ENCODE measurements at places on chromosomes 1 and 21. TPM values are rescaled to one million over a fixed set of nuclear protein-coding genes. Genes with fewer than 3 reads are reported as not detected.

- no peak for DNase-seq
These were observed 99.0 kb downstream of the SLC45A1 start for GRCh38 chr1:8416881-8417280.

- DNase-seq: no peak
These were observed 16.2 kb upstream of the DISC1 start for GRCh38 chr1:231610388-231610787.

DNA sequence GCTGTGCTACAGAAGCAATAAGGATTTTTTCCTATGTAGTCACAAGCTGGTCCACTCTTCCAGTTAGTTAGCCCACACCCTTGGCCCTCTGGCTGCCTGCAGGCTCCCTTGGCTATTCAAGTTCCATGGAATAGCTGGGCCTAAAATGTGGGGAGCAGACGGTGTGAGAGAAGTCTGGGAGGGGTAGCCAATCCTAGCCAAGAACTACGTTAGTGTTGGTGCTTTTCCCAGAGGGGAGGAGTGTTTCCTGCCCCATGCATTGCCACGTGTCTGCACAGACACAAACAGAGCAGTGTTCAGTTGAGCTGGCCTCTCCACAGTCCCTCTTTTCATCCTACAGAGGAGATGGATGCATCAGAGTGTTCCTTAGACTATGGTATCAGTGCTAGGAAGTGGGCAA lies 59.0 kb upstream of the IPO9 start:
- DNase-seq: no peak

- no peak for DNase-seq
These were observed 9.5 kb downstream of the DPT start for GRCh38 chr1:168719306-168720111.

GRCh38 chr21:17442165-17442564 lies 70.7 kb upstream of the CXADR start:
- no peak for DNase-seq

DNA sequence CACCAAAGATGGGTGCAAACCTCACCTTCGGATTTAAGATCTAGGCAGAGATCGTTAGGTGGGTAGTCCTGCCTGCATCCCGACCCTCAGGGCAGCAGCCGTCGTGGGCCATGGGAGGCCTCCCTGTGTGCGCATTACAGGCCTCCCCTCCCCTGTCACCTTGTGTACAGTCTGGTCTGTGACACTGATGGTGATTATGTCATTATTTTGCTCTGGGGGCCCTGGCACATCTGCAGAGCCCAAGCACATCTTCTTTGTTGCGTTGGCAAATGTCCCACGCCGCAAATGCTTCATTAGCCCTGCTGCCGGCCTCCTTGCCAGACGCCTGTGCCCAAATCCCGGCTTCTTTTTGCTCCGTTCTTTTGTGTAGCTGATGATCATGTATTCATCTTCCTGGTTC lies 31.7 kb downstream of the PROX1 start:
- DNase-seq: no peak

DNA sequence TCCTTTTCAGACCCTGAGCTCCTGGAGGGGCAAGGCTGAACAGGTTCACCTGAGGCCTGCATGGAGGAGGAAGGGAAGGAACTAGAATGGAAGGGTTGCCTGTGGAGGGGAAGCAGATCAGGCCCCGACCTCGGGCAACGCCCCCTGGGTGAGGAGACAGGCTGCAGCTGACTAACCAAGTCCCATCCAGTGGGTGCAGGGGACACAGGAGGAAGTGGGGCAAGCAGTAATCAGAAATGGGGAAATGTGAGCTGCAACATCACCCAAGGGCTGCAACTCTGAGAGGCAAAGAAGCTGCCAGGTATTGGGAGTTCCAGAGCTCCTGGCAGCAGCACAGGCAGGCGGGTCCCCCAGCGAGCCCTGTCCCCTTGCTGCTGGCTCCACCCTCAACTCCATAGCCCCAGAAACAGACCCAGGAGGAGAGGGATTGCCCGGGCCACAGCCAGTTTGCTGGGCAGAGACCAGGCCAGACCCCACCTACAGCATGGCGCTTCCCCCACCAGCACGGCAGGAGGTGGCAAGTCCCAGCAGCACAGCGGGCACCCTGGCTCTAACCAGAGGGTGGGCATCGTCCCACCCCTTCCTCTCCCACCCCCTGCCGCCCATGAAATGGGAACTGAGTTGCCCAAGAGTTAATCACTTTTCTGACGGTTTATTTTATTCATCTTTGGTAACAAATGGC lies 38.5 kb downstream of the MRPL37 start:
- DNase-seq: no peak

DNA sequence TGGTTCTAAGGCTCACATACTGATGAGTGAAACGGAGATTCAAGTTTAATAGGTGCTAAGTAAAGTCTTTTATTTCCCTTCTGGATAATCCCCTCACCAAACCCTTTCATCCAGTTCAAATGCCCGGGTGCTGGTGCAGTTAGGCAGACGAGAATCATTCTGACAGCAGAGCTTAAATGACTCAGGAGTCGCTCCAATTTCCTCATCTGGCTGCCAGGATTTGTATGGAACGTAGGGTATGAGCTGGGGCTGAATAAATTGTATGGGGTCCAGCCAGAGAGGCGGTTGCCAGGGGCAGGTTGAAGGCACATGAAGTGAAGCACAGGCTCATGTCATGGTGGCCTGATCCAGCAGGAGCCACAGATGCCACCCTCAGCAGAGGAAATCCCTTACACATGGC lies 76.0 kb downstream of the PAPPA2 start:
- DNase-seq: no peak

DNA sequence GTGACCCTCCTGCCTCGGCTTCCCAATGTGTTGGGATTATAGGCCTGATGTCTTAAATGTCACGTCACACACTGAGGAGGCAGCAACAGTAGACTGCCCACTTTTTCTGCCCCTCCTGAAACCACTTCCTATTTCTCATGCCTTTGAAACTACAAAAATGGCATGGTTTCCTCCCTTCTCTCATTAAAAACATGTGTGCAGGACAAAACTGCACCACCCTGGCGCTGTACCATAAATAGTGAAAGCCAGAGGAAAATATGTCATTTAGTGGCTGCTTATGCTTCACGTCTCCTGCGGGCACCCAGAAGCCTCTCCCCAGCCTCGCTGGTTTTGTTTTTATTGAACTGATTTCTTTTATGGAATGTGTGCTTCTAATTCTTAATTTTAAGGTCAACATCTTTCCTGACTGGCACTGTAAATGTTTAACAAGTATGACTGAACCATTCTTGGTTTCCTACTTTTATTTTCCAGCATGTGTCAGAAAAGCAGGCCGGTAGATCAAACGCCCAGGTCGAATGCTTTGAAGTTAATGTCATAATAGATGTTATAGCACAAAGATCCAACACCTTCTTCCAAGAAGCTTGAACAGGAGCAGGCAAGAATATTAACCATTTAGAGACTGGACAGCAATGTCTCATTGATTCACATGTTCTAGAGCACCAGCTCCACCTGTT lies 59.6 kb upstream of the C1orf87 start:
- DNase-seq: no peak

DNA sequence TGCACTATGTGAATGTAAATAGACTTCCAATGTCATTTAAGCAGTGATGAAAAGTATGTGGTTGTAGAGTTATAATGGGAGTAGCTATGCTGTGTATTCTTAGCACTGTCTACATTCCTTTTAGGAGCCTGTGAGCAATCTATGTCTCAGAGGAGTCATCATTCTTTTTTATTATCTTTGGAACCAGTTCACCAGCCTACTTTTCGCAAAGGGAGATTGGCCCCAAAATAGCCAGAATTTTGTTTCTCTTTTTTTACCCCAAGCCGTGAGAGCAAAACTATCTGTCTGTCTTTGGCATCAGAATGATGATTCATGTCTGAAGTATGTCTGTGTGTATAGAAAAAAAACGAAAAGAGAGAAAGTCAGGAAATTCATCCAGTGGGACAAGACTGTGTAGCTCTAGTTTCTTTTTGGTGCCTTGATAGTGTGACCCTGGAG lies 44.2 kb downstream of the OSBPL9 start:
- DNase-seq: no peak

GRCh38 chr1:228072658-228073043 lies 9.9 kb upstream of the ARF1 start:
- DNase-seq: no peak

GRCh38 chr1:39901714-39902459 lies at the start of gene MYCL:
TSS of gene MYCL (minus strand) at chr1:39901917. CDS start at chr1:39901434, 483 bp downstream.
- DNase-seq: peak; percentile 63

DNA sequence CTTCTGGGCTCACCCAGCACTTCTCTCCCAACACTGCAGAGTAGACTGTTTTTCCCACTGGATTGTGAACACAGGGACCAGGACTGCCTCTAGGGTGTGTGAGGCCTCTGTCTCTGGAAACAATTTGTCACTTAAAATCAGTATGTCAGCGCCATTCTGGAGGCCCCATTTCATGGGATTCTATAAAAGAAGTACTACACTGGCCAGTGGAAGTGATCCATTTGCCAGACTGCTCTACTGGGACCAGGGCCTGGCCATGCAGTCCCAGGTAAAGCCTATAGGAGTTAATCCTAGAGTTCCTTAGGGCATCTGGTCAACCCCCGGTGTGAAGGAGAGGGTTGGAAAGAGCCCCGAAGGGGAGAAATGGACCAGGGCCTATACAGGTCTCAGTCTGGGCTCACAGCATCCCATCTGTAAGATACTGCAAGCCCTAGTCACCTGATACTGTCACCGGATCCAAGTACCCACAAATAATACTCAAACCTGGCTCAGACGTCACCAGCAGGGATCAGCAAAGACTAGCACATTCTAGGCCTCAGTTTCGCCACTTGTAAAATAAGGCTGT lies 245.0 kb downstream of the FOXD2 start:
- DNase-seq: no peak

DNA sequence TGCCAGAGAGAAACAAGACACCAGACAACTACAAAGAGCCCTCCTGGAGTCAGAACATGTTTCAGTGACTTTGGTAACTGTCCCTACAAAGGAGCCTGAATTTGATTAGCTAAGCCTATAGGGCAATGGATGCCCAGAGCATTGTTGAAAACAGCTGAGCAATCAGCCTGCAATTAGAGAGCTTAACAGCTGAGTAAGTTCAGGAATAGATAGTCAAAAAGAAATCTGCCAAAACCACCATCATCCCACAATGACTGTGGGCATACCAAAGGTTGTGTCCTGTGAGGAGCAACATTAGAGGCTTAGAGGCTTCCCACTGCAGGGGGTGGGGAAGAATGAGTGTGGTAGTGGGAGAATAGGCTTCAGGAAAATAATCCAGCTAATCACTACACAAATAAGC lies 32.1 kb downstream of the SH3BP5L start:
- no peak for DNase-seq

DNA sequence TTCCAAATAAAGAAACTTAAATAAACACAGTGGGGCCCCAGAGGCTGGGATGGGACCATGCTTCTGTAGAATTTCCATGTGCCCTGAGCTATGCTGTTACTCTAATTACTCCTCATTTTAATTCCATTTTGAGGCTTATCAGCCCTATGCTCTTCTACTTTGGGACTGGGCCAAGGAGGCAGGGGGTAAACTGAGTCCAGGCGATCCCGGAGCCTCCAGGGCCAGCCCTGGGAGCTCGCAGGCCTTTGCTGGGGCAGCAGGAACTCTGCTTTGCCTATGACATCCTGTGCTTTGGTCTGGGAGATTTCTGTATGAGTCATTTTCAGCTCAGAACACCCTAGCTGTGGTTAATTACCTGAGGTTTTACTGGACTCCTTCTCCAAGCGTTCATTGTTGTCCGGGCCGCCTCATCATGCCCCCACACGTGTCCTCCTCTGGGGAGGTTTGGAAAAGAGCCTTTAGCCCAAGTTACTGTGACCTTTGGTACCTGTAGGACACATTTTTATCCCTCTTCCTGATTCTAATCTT lies 95.7 kb downstream of the RHOU start:
- DNase-seq: no peak

DNA sequence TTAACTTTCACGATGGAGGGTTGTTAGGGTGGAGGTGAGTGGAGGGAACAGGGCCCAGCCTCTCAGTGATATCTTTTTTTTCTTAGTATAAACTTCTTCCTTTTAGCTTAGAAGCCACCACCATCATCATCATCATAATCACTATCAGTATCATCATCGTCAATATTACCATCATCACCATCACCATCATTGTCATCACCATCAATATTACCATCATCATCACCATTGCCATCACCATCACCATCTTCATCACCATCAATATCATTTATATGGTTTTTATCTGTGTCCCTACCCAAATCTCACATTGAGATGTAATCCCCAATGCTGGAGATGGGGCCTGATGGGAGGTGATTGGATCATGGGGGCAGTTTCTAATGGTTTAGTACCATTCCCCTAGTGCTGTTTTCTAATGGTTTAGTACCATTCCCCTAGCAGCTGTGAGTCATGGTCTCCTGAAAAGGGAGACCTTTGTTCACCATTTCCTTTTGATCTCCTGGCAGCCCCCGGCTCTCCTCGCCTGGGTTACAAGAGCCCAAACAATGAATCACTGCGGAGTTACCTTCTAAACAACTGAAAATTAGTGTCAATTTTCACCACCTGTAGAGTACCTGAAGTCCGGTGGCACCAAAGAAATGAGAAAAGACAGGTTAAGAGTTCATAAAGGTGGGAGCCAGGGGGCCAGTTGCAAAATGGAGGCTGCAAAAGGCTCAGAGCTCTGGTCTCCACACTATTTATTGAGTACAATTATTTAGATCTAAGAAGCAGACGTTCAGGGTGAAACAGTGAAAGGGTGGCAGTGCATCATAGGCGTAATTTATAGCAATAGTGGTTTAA lies 3.1 kb upstream of the PLA2G2E start:
- DNase-seq: no peak

DNA sequence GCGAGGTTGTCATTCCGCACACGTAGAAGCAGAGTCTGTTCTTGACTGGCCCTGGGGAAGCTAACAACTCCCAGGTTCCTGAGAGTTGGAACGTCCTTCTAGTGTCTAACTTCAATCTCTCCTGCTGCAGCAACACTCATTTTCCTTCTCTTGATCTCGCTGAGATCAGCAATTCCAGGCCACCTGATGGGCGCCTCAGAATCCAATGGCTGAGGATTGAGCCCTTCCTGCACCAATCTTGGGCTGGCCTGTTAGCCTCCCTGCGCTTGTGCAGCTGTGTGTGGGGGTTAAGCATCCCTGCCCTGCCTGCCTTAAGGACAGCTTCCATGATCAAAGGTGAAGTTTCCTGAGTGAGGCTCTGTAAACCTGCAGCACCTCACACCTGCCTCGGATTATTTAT lies 87.9 kb downstream of the SYT2 start:
- no peak for DNase-seq

DNA sequence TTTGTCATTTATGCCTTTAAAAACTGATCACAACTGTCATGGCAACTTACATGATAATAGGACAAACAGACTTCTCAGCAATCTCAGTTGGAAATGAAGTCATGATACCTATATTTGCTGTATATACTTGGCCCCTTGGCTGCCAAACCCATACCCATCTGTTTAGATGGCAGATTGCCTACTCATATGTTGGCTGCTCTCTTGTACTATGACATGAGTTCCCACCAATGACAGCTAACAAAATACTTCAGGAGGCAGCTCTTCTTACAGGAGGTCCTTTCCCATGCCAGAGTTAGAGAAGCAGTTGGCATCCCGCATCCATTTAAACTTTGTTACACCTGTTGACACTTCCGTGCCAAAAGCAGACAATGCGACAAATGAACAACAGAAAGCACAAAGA lies 603.1 kb upstream of the ADGRL2 start:
- no peak for DNase-seq

CRYAA gene
- not detected for total RNA-seq

RIPK4 gene
- total RNA-seq: 0.07 TPM

NUF2 gene
- 1.2 TPM for total RNA-seq

RGS7 gene
- total RNA-seq: 0.49 TPM

MAGOH gene
- total RNA-seq: 65.0 TPM

OR2L2 gene
- 0.18 TPM for total RNA-seq

PLA2G2C gene
- total RNA-seq: not detected

LRRC3 gene
- total RNA-seq: 0.91 TPM

BOLA1 gene
- total RNA-seq: 11.6 TPM

ARHGEF19 gene
- 7.7 TPM for total RNA-seq

IGSF9 gene
- not detected for total RNA-seq

PTPN22 gene
- total RNA-seq: 26.1 TPM

DCST2 gene
- total RNA-seq: 1.0 TPM

SLC2A5 gene
- total RNA-seq: 4.5 TPM
